ENCODE measurements at places on chromosomes 5 and 9.

GRCh38 chr9:110259566-110259965 lies 3.3 kb upstream of the TXN start:
- no peak for DNase-seq

- no peak for DNase-seq
These were observed 115.2 kb upstream of the WWC1 start for GRCh38 chr5:168176251-168176650.

DNA sequence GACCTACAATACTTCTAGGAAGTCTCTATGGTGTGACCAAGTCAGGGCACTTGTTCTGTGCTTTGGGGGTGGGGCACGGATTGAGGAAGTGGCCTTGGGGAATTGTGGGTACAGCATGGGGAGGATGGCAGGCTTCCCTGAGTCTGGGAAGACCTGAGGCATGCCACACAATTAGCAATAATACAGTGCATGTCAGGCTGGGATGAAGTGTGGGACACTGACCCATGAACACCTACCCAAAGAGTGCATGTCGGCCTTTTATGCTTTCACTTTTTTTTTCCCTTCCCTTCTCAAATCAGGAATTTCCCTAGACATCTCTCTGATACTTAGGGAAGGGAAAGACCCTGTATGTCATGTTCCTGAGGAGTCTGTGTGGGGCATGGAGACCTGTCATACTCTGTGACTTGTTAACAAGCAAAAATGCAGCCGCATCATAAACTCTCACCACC lies 146.4 kb downstream of the PALM2AKAP2 start:
- no peak for DNase-seq

DNA sequence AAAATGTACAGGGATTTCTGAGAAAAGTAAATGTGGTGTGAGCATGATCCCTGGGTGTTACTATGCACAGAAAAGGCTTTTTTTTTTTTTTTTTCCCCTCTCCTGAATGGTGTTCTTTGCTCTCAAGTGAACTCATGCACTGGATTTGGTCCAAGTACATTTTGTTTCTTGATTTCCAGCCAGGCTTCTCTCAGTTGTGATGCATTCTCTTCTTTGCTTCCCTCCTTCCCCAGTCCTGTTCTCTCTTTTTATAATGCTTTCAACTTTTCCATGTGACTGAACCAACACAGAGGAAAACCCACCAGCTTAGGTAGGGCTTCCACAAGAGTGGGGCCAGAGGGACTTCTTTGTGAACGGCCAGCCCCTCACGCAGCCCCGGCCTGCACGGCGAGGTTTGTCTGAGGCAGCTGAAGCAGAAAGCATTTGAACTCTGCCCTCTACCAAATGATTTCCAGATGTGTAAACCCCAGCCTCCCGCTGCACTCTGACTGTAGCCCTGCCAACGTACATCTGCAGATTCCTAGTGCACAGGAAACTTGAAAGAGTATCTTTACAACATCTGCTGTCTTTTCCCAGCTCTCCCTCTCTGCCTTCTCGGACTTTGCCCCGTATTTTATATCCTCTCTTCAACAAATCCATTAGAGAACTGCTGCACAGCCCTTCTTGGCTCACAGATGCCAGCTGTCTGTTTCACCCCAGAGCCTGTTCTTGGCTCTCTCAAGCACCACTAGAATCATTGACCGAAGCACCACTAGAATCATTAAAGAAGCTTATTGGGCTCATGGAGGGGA lies 71.8 kb upstream of the CD180 start:
- no peak for DNase-seq

- no peak for DNase-seq
These were observed 115.6 kb downstream of the CETN3 start for GRCh38 chr5:90293931-90294330.

DNA sequence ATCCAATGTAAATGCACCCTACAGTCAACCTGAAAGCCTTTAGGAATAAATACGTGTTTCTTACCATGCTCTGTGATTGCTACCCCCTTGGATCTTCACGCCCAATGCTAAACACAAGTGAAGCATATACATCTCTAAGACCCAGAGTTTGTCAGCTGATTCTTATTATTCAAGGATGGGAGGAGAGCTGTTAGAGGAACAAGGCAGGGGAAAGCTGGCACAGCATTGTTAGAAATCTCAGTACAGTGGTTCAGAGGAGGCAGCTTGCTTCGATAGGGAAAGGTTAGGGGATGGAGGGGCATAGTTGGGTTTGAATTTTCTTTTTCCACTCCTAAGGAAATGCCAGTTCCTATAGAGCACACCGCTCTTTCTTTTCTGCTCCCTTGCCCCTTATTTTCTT lies 16.7 kb upstream of the TAF11L2 start:
- no peak for DNase-seq

- no peak for DNase-seq
These were observed 22.6 kb downstream of the MYO10 start for GRCh38 chr5:16913187-16914107.

GRCh38 chr5:35478856-35479682 lies 138.6 kb upstream of the SPEF2 start:
- DNase-seq, result no peak

GRCh38 chr5:143279698-143280097 lies 123.8 kb downstream of the NR3C1 start:
- no peak for DNase-seq

DNA sequence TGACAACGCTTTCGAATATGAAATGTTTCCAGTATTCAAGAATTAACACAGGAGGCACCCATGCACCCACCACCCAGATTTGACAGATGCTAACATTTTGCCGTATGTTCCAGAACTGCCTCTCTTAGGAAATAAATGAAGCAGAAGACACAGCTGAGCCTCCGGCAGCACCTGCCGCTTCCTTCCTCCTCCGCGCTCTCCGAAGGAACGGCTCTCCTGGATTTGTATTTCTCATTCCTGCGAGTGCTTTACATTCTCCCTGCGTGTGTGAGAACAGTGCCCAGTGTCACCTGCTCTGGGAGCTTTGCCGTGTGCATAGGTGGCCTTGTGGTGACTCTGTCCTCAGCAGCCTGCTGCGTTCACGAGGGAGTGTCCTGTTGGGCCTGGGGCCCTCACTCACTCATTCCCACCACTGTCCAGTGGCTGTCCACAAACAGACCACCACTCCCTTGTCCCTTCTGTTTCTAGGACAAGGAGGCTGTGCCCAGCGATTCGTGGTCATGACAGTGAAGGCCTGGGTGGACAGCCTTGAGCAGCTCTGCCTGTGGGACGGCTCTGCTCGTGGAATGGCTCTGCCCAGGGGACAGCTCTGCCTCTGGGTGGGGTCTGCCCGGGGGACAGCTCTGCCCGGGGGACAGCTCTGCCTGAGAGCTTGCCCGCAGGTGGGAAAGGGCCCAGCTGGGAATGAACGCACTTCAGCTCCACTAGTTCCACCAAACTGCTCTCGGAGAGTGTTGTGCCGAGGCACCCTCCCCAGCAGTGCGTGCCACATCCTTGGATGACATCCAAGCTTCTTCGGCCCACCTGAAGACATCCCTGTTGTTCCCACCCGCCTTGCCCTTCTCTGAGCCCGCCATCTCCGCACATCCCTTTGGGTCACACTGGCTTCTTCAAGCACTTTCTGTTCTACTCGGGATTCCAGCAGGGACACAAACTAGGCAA lies 170.5 kb upstream of the PPP1R26 start:
- no peak for DNase-seq
